AG04450 (cell line): ENCODE measurements at places on chromosomes 11 and 22.
A peak's percentile ranks its signal among the peaks of the same experiment; 100 is the strongest.

DNA sequence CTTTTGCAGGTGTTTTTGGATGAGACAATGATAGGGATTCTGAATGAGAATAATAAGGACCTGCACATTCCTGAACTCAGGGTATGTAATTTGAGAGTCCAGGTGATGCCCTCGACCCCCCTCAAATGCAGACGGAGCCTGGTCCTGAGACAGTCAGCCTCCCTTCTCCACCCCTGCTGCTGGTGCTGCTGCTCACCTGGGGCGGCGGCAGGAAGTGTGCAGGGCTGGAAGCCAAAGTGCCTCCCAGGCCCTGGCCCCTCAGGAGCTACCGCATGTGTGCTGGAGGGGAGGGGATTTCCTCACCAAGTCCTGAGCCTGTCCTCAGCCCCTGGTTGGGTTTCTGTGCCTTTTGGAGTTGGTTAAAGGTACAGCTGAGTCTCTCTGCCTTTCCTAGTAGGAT, 19.0 kb upstream of the GLB1L2 start:
- no peak for DNase-seq

GRCh38 chr11:62710001-62710345, 2.5 kb downstream of the GNG3 start:
- DNase-seq: no peak

DNA sequence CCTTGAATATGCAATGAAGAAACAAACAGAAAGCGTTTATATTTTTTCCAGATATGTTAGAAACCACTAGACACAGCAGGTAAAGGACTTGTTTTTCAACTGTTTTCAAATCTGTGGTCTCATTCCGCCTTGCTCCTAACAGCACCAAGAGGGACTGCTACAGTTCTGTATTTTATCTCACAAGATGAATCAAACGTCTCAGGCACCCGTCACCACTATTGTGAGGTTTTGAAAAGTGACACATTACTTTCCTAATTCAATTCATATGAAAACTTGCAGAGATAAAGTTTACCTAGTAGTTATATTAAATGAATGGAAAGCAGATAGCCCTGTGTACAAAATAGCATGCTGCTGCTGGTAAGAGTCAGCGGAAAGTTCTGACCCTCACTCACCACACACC, 386.3 kb downstream of the ETS1 start:
- no peak for DNase-seq

DNA sequence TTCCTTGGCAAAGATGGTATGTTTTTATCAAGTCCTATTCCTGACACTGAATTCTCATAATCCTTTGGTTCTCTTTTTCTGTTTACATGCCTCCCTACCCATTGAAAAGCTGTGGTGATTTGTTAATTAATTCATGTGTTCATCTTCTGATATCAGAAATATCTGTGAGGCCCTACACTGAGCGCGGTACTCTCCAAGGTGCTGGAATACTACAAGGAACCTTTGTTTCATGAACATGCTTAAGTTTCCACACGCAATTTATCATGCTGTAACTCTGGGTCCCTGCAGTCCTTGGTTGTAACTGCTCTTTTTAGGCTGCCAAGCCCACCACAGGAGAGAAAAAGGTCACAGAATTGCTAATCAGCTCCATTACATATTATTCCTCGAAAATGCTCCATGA, 331.8 kb downstream of the FAT3 start:
- no peak for DNase-seq

GRCh38 chr22:17725500-17725796, 48.8 kb downstream of the BID start:
- DNase-seq: no peak

GRCh38 chr22:46081036-46081830, 69.1 kb upstream of the PPARA start:
- DNase-seq: no peak

- no peak for DNase-seq
Observed at GRCh38 chr11:109089144-109089543, 332.8 kb upstream of the C11orf87 start.

DNA sequence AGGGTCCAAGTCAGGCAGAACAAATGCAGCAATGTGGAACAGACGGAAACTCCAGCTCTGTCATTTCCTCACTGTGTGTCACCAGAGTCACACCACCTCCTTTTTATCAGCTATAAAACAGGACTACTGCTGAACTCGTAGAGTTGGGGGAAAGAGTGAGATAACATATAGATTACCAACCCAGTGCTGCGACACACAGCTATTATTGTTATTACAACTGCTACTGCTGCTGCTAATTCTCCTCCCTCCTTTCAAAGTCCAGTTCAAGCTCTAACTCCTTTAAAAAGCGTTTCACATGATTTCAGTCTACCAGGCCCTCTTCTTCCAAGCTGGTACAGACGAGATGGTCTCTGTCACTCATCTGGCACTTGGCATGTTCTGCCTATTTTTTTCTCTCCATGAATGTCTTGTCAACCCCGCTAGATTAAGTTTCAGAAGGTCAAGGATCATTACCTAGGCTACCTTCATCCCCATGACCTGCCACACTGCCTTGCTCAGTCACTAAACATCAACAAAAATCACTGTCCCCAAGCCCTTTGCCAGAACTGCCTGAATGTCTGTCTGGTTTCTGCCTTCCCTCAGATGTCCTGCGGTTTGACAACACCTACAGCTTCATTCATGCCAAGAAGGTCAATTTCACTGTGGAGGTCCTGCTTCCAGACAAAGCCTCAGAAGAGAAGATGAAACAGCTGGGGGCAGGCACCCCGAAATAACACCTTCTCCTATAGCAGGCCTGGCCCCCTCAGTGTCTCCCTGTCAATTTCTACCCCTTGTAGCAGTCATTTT, 3.7 kb upstream of the MTFP1 start:
- DNase-seq: no peak

GRCh38 chr22:20982563-20982882, 426 bp downstream of the LZTR1 start:
- DNase-seq: no peak

DNA sequence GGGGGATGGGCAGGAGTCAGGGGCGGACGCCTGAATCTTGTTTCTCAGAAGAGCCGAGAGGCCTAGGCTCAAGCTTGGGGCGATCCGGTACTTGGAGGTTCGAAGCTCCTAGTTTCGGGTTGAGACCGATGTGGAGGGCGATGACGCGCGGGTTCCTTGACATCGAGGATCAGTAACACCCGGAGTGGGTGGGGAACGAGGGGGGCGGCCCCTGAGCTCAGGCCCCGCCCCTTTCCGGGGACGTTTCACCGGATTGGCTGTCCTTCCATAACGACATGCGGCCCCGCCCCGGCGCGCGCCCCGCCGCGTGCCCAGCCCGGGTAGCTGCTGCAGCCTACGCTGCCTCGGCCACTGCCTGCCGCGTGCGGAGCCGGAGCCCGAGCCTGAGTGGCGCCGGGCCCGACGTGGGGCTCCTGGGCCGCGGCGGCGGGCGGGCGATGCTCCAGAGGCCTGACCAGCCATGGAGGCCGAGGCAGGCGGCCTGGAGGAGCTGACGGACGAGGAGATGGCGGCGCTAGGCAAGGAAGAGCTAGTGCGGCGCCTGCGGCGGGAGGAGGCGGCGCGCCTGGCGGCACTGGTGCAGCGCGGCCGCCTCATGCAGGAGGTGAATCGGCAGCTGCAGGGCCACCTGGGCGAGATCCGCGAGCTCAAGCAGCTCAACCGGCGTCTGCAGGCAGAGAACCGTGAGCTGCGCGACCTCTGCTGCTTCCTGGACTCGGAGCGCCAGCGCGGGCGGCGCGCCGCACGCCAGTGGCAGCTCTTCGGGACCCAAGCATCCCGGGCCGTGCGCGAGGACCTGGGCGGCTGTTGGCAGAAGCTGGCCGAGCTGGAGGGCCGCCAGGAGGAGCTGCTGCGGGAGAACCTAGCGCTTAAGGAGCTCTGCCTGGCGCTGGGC, at the start of gene CCDC85B:
CCDC85B (plus strand) TSS at position 350 of the 895 bp plus-strand sequence; CDS start at position 461, 111 bp downstream.
- DNase-seq: peak; percentile 89

- no peak for DNase-seq
Observed at GRCh38 chr11:71153005-71153390, 99.4 kb downstream of the SHANK2 start.
